ENCODE measurements at places on chromosomes 11 and 22.

- DNase-seq: peak; percentile 92
Observed at GRCh38 chr22:50306753-50307749, at the start of gene PLXNB2. Gene PLXNB2, minus strand, starts transcription at chr22:50307646. Its CDS starts 17,062 bp downstream, at chr22:50290584.

GRCh38 chr11:122138744-122139594 is 23.0 kb upstream of the BLID start:
- peak; percentile 46 for DNase-seq

DNA sequence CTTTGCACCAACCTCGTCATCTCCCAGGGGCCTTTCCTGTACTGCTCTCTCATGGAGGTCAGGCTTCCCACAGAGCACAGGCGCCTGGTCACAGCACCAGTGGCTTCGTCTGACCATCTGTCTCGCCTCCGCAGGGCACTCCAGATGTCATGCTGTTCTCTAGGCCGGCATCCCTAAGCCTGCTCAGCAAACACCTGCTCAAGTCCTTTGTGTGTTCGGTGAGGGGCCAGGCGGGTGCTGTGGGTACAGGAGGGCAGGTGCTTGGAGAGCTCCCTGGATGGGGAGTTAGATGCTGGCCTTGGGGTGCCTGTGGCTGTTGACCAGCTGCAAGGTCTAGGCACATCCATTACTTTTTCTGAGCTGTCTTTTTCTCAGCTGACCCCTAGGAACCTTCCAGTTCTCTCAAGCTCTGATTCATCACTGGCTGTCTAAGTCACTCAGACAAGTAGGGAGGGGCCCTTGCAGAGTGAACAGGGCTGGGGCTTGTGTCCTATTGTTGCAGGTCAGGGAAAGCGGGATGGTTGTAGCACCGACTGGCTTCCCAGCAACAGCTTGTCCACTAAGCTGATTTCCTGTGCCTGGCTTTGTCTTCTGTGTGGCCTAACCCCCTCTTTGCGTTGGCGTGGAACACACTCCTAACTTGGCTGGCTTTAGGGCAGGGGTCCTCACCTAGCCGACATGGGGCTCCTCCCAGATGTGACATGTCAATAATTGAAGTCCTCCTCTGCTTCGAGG is 9.2 kb downstream of the CLDN5 start:
- no peak for DNase-seq

GRCh38 chr11:9616858-9617257 is 43.4 kb downstream of the WEE1 start:
- no peak for DNase-seq

DNA sequence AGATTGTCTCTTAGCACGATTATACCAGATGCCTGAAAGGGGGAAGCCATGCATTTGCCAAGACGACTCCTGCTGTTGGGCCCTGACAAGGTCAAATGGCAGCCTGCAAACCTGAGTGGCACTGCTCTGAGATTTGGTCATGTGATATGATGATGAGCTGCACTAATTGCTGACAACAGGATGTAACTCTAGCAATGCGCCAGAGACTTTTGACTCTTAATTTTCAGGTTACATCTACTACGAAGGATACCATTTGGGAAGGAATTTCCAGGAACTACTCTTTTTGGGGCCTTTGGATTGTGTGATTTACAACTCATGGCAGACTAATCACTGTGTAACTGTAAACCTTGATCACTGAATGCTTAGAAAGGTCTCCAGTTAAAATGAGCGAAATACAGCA is 13.1 kb downstream of the TREH start:
- DNase-seq: no peak

DNA sequence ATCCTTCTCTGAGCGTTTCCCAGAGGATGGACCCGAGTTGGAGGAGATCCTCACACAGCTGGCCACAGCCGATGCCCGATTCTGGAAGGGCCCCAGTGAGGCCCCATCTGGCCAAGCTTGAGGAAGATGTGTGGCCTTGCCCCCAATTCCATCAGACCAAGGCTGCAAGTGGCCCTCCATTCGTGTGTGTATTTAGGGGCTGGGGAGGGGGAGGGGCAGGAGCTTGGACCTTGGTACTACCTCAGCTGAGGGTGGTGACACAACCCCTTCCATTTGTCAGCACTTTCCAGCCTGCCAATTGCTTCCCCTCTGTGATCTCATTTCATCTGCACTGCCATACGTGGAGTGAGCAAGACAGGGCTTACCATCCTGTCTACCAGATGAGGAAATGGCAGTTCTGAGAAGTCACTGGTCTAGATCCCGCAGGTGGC is 1.3 kb upstream of the BBS1 start:
- no peak for DNase-seq

GRCh38 chr22:20180640-20181039 is 29.8 kb upstream of the CCDC188 start:
- DNase-seq: no peak

DNA sequence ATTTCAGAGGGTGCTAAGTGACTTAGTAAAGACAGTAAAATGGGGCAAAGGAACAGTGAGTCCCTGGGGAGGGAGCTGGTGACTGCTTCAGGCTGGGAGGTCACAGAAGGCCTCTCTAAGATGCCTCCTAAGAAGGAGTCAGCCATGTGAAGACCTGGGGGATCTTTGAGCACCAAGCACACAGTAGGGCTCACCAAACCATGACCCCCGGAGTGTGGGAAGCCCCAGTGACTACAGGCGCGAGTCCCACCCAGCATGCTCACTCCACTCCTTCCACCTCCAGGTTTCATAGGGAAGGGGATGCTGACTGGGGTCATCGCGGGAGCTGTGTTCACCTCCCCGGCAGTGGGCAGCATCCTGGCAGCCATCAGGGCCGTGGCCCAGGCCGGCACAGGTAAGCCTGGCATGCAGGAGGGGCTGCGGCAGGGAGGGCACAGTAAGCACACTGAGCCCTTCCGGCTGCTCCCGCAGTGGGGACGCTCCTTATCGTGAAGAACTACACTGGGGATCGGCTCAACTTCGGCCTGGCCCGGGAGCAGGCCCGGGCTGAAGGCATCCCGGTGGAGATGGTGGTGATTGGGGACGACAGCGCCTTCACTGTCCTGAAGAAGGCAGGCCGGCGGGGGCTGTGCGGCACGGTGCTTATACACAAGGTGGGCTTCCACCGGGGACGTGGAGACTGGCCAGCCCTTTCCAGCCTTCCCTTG is 5.9 kb downstream of the TKFC start:
- DNase-seq: no peak

GRCh38 chr11:126060757-126061171 is 1.9 kb downstream of the CDON start:
- DNase-seq: no peak

- DNase-seq: no peak
Observed at GRCh38 chr22:41074466-41074865, 17.9 kb upstream of the EP300 start.

DNA sequence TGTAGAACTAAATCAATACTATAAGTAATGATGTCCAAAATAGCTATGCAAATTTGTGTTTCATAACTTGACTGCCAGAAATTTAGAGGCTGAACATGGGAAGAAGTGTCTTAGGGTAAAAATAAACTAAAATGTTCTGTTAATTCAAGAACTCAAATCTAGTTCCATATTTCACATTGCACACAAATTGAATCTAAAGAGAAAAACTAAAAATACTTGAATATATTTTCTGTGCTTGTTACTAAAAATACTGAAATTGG is 43.5 kb downstream of the FANCF start:
- DNase-seq: no peak

GRCh38 chr11:10930972-10931760 is 73.3 kb upstream of the ZBED5 start:
- peak; percentile 94 for DNase-seq

GRCh38 chr11:45050111-45050510 is 96.3 kb upstream of the PRDM11 start:
- DNase-seq: no peak

DNA sequence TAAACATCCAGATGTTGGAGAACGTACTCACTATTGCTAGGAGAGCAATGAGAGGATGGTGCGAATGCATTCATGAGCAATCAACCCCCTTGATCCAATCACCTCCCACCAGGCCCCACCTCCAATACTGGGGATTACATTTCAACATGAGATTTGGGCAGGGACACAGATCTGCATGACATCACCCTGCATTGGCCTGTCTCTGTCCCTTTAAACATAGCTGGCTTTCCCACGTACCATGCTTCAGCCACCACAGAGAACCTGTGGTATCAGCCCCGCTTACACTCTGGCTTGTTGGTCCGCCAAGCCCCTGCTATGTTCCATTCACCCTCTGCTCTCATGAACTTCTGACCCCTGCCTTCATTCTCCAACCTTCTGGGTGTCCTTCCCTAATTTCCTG is 157.5 kb upstream of the E2F8 start:
- DNase-seq: no peak

DNA sequence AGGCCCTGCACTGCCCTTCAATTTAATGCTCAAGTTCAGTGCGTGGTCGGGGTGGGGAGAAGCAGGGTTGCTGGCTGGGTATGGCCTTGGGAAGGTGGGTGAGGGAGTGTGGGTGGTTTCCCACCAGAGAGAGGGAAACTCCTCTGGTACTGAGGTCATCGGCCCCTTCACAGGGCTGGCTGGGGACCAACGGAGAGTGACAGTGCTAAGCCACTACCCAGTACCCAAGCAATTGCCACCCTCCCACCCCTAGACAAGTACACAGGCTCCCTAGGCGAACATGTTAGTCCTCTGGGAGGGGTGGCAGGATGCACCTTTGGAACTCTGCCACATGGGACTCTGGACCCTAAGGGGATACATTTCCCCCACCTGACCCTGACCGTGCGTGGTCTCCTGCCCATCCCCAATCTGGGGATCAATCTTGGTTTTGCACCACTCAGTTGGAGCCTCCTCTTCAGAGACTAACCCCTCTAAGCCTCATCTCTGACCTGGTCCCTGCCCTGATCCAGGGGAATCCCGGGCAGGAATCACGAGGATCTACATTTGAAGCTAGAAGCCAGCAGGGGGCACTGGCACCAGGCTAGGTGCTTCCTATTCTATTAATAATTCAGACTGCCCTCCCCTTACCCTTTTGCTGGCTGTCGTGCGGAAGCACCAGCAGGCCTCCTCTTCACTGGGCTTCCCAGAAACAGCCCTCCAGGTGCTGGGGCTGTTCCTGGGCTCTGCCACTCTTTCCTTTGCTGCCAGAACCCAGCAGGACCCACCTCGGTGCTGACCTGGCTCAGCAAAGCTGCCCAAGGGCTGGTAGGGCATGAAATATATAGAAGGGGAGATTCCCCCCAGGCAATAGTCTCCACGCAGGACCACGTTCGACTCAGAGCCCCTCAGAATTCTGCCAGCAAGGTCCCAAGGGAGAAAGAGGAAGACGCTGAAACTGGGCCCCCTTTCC is 377.7 kb downstream of the TENM4 start:
- DNase-seq: peak; percentile 34

DNA sequence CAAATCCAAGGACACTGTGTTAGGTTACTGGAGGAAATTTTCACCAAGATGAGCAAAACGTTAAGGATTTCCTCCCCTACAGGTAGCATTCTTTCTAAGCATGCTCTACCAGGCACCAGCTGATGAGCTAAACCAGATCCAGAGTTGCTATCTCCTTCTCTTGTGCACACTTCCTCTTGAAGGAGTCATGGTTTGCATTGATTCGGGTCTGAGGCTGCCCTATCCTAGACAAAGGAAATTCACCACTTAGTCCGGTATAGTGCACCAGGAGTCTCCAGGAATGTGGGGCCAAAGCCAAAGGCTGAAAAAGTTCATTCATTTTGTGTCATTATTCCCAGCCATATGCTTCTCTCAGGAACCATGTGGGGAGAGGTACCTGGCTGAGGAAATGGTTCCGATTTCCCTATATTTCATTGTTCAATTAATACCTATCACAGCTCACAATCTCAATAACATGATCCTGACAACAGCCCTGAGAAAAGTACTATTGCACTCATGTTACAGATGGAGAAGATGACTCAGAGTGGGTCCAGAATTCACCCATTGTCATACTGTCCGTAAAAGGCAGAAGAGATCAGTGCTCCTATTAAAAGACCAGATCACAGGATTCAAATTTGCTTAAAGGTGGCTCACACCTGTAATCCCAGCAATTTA is 39.1 kb downstream of the SLC35F2 start:
- no peak for DNase-seq

- no peak for DNase-seq
Observed at GRCh38 chr11:14012846-14013245, 50.3 kb downstream of the SPON1 start.

- DNase-seq: peak; percentile 47
Observed at GRCh38 chr11:16969010-16969999, 44.9 kb downstream of the PLEKHA7 start.

- peak; percentile 59 for DNase-seq
Observed at GRCh38 chr22:35582861-35583670, 34.1 kb downstream of the MB start.

GRCh38 chr22:31526270-31526669 is 29.9 kb downstream of the SFI1 start:
- no peak for DNase-seq

GRCh38 chr11:63869683-63870082 is 30.8 kb downstream of the MARK2 start:
- no peak for DNase-seq

- DNase-seq: no peak
Observed at GRCh38 chr22:49966041-49966773, 5.6 kb downstream of the PIM3 start.

DNA sequence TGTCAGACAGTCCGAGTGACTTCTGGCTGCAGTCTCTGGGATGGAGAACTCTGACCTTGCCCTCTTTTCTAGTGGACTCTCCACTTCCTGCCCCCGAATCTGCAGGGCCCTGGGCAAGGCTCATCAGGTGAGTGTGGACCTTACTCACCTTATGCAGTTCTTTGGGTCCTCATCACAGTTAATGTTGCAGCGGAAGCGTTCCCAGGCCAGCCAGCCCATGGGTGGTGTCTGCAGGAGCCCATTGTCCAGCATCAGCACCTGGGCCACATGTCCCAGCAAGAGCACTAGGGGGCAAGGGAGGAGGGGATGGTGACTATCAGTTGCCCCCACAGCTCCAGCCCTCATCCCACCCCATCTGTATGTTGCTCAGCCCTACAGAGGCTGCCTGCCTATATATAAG is 2.3 kb downstream of the NAGA start:
- DNase-seq: no peak

GRCh38 chr11:15761235-15761634 is 595.1 kb downstream of the SOX6 start:
- DNase-seq: no peak

GRCh38 chr11:17230867-17231851 is 23.4 kb upstream of the PIK3C2A start:
- no peak for DNase-seq

DNA sequence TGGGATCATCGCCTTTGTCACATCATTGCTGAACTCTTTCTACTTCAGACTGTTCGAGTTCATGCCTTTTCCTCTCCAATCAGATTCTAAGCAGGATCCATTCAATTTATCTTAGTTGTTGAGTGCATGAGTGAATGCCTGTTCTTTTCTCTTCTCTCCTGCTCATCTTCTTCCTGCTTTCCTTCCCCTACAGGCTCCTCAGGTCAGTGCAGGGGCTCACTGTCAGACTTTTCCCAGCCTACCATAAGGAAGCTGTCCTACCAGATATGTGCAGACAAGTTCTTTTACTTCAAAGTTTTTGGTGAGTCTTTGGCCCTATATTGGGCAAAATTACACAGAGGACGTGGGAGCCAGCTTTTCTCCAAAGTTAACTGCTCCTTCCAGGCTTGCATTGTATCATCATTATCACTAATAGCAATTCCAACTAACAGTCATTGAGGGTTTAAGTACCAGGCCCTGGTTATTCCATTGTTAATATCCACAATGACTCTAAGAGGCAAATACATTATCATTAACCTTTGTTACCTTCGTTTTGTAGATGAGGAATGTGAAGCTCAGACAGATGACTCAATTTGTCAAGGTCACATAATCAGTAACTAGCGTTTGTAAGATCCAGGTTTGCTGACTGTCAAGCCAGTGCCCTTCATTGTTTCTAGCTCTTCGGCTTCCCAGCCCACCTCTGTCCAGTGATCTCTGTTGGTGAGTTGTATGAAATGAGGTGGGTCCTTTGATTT is 30.4 kb downstream of the OR6Q1 start:
- DNase-seq: no peak

GRCh38 chr11:77819921-77820564 is 479 bp downstream of the RSF1 start:
- DNase-seq: peak; percentile 66
